ENCODE measurements at places on chromosomes 3 and 15.

GRCh38 chr15:42133886-42134502 is 22.4 kb downstream of the PLA2G4F start:
- DNase-seq = peak; percentile 68

DNA sequence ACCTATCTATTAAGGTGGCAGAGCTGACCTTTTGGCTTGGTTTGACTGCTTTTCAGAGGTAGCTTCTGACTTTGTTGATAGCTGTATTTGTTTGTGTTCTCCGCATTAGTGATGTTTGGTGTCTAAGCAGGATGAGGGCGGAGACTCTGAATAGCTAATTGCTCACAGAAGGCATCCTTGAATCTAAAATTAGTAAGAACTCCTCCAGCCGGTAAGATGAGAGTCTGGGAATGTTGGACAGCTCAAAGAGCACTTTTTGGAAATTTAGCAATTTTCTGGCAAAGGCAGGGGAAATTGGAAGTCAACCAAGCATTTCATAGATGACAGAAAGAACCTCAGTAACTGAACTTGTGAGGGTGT is 174.1 kb downstream of the KLHL25 start:
- no peak for DNase-seq

- DNase-seq = no peak
These were observed 79.7 kb upstream of the RASGRF1 start for GRCh38 chr15:79170256-79170664.

GRCh38 chr15:25641361-25641760 is 202.5 kb upstream of the UBE3A start:
- no peak for DNase-seq

DNA sequence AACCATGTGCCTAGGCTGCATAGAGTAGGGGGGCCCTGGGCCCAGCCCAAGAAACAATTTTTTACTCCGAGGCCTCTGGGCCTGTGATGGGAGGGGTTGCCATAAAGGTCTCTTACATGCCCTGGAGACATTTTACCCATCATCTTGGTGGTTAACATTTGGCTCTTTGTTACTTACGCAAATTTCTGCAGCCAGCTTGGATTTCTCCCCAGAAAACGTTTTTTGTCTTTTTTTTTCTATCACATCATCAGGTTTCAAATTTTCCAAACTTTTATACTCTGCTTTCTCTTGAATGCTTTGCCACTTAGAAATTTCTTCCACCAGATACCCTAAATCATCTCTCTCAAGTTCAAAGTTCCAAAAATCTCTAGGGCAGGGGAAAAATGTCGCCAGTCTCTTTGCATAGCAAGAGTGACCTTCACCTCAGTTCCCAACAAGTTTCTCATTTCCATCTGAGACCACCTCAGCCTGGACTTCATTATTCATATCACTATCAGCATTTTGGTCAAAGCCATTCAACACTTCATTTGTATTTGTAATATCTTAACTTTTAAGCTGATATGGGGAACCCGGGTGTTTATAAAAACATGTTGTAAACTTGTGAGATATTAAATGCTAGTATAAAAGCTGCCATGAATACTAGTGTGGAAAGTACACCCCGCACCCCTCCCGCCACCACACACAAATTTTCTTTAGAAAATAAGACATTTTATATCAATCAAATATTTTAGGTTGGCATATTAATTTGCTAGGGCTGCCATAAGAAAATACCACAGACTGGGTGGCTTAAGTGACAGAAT is 56.0 kb upstream of the PLSCR4 start:
- no peak for DNase-seq

- peak; percentile 8 for DNase-seq
These were observed 39.9 kb downstream of the IFT57 start for GRCh38 chr3:108182339-108182738.

- no peak for DNase-seq
These were observed 37.8 kb downstream of the EHHADH start for GRCh38 chr3:185215873-185216606.

DNA sequence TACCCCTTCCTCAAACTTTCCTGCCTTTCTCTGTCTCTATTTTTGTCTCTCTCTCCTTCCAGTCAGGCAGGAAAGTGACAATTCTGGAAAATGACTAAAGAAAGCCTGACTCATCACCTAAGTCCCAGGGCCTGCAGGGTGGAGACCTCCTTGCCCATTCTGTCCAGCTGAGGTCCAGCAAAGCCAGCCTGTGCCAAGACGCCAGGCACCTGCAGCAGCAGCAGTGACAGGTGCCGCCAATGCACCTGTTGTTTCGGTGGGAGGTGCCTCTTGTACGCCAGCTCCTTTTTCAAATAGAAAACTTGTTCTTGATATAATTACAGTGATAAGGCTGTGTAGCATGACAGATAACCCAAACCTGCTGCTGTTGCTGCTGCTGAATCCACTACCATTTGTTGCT is 501.3 kb downstream of the NTRK3 start:
- no peak for DNase-seq

- DNase-seq = no peak
These were observed 107.2 kb upstream of the ABHD17C start for GRCh38 chr15:80587816-80588456.

GRCh38 chr15:32998979-32999672 is 195.4 kb downstream of the FMN1 start:
- no peak for DNase-seq

GRCh38 chr15:95105229-95105628 is 873.9 kb downstream of the MCTP2 start:
- no peak for DNase-seq

DNA sequence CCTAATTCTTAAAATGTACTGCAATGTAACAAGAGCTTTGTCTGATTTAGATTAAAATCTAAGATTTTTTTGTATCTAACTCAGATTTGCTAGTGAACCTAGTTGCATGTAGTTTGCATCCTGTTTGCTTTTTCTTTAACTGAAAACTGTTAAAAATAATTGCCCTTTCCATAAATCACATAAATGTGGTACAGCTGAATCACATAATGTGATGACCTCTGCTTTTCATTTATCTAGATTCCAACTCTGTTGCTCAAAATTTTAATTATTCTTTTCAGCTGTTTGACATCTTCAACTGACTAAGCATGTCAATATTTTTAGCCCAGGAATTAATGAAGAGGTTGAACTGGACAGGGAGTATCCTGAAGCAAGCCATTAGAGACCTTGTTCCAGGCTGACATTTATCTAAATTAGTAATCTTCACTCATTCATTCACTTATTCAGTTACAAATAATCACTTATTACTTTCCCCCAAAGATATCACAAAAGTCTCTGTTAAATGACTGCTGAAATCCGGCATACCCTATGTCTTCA is 101.9 kb upstream of the PLXND1 start:
- no peak for DNase-seq

GRCh38 chr15:46131876-46132275 is 497.0 kb downstream of the SQOR start:
- no peak for DNase-seq

GRCh38 chr3:101038393-101038792 is 45.2 kb upstream of the ABI3BP start:
- no peak for DNase-seq

GRCh38 chr3:193605876-193606275 is 12.9 kb downstream of the OPA1 start:
- DNase-seq = peak; percentile 36

- DNase-seq = no peak
These were observed 58.5 kb downstream of the MGLL start for GRCh38 chr3:127763816-127764215.

DNA sequence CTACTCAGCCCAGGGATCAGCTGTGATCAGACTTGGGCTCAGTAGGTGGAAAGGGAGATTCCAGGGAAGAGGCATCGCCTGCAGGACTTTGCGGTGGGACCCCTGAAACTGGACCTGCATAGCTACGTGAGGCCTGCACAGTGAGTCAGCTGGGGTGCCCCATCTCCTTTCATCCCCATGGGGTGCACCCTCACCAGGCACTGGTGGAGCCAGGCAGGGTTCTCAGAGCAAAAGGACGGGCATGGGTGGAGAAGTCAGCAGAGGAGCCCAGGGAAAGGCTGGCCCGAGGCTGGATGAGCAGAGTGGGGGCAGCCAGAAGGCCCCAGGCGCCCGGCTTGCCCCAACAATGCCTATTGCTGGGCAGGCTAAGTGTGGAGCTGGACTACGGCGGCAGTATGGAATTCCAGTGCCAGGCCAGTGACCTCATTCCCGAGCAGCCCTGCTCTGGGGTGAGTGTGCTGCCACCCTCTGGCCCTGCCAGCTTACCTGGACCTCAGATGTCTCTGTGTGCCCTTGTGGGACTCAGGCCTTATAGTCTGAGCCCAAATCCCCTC is 19.7 kb downstream of the ACAA1 start:
- no peak for DNase-seq

DNA sequence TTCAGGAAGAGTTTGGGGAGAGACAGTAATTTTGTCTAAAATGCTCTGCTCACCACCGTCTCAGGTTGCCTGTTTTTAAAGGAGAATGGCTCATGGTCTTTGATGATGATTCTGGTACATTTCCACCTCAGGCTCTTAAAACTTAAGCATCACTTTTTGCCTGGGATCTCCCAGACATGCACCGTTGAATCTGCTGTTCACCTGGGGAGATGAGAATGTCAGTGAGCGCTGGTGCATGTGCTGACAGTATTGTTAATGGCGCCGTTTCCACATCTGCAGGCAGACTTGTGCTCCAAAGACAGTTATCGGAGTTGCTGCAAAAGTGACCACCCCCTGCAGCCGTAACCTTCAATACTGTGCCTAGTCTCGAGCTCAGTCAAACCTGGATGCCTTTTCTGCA is 219.0 kb upstream of the TPM1 start:
- no peak for DNase-seq

DNA sequence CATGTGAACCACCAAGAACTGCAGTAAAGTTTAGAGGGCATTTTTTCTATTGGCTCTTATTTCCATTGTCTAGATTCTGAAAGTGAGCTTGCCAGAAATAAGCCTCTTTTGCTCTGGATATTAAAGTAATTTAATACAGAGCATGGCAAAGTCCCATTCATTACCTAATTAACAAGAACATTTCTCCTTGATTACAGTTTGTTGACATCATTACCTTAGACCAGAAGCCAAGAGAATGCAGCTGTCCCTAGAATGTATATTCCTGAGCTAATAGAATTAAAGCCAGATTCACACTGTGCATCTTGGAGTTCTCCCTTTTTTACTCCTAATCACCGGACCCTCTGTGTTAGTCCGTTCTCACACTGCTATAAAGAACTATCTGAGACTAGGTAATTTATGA is 46.4 kb upstream of the TM4SF4 start:
- no peak for DNase-seq

Data from HEK293T (cell line).